ENCODE measurements at places on chromosomes 12 and 14.

GRCh38 chr12:117749431-117749830, 219.4 kb downstream of the KSR2 start:
- DNase-seq, result no peak

- no peak for DNase-seq
Observed at GRCh38 chr12:52054833-52055730, 3.8 kb downstream of the NR4A1 start.

DNA sequence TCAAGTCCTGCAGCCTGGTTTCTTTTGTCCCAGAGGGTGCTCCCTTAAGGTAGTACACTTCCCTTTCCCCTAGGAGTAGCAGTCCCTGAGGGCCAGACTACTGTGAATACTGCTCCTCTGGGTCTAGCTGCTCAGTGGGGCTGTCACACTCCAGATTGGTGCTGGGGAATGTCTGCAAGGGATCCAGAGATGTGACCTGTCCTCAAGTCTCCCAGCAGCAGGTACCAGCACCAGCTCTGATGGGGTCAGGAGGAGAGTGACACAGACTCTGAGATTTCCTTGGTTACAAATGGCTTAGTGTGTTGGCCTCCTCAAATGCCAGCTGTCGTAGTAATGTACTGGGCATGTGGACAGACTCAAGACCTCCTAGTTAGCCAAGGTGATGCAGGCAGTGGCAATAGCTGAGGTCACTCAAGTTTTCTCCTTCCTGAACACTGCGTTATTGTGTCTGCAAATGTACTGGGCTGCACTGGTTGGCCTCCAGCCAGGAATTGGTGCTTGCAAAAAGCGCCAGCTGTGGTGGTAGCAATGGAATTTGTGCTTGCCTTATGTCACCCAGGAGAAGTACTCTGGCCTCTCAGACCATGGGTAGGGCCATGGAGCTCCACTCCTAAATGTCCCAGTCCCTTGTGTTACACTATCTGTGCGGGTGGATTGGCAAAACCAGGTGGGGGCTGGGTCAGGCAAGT, 36.4 kb upstream of the AEBP2 start:
- no peak for DNase-seq

DNA sequence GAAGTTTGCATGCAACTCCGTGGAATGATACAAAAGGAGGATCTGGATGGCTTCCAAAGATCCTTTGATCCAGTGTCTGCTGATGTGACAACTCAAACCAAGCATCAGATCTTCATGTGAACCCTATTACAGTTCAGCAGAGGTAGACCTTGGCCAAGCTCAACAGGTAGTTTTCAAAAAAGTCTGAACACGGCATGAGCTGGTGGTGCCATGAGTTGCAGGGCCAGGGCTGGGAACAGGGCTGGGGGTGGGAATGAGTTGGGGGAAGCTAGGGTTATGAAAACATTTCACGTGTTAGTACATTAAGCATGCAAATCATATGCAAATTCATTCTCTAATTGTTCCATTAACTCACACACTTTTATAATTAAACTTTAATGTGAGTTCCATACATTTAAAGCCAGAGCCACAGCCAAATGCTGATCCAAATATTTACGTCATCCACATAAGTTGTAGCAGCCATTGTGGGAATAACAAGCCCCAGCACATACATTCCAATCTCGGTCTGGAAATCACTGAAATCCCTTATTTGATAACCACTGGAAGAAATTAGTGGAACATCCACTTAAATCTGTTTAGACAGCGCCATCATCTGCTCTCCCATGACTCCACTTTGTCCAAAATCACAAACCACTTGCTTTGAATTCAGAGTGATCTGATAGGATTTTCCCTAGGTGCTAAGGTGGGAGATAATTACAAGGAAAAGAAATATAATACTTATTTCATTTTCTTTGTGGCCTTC, 158.5 kb downstream of the APAF1 start:
- DNase-seq, result no peak

DNA sequence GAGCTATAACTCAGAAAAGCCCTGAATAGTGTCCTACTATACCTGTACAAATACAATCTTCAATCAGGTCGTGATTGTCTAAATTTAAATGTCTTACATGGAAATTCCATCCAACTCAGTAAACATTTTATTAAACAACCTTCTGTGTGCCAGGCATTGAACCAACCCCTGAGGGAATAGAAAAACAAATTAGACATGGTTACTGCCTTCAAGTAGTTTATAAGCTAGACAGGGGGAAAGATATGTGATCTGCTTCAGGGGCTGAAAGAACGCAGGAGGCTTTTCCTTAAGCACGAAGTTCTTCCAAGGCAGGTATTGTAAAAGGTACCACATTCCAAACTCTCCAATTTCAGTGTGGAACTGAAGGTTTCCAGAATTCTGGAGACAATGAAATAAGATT, 39.7 kb upstream of the STAB2 start:
- no peak for DNase-seq

GRCh38 chr12:126346087-126346486, 1280.9 kb downstream of the AACS start:
- no peak for DNase-seq

GRCh38 chr14:96056509-96057422, 17.6 kb downstream of the C14orf132 start:
- DNase-seq, result no peak

GRCh38 chr12:69161829-69162228, 77.5 kb upstream of the CPSF6 start:
- DNase-seq, result no peak

DNA sequence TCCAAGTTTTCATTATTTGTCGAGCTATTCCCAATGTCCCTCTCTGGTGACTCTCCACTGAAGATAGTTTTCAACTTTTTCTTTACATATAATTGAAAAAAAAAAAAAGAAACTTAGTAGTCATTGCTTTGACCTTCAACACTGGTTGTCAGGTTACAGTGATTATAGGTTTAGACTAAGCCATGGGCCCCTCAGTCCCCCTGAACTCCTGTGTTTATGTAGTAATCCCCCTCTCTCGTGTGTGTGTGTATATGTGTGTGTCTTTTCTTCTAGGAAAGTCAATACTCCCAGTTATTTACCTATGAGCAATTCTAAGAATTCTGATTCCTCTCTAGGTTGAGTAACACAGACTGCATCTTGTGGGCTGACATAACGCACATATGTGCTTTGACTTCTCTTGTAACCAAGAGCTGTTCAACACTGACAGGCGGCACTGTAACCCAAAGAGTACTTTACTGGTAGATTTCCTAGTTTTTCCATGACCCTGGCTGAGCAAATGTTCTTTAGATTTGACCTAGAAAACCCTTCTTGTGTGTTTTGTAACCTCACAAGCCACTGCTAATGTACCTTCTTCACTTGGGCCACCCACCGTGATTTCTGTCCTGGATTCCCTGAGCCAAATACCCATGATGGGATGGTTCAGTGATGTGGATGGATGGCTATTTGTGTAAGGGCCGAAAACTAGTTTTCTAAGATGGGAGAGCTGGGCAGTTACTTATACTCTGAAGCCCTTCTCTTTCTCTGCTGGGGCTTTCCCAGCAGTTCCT, 15.0 kb upstream of the MANSC4 start:
- no peak for DNase-seq

- DNase-seq, result no peak
Observed at GRCh38 chr12:94204499-94205247, 56.3 kb downstream of the PLXNC1 start.

DNA sequence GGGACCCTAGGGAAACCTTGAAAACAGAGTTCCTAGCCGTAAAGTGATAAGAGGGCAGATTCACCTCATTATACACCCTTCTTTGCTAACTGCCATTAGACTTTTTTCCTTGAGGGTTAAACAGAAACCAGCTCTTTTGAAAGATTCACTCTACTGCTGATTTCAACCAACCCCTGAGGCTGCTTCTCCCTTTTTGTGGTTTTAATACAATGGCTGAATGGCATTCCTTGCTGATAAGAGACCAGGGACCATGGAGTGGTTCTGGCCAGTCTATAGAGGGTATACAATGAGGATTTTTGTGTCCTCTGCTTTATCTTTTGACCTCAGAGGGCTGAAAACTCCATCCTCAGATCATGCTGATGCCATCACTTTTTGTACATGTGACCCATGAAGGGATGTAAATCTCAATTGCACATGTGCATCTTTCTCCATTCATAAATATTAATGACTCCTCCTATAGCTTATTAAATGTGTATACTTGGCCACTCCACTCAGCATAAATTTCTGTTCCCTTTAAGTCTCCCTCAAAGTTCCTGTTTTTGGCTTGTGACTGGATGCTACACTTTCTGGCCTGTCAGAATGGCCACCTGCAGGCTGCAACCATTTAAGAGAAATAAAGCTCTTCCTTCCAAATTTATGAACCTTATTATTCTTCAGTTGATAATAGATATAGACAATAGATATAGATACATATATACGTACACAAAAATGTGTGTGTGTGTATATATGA, 233.8 kb upstream of the SEL1L start:
- DNase-seq, result no peak

DNA sequence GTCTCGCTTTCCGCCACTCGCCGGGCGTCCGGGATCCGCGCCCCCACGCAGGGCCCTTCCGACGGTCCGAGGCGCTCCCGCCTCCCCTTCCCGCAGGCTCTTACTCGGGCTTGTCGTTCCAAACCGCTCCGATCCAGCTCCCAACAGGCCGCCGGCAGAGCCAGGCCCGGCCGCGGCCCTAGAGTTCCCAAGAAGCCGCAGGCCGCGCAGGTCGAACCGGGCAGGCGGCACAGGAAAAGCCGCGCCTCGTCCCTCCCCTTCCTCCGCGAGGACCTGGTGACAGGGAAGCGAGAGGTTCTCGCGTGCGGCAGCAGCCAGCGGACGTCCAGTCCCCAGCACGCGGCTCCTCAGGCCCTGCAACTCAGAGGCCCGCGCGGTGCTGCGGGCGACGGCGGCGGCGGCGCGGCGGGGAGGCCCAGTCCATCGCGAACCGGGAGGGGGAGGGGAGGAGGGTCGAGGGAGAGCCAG, 272 bp downstream of the HECTD1 start:
- DNase-seq, result peak; percentile 88

DNA sequence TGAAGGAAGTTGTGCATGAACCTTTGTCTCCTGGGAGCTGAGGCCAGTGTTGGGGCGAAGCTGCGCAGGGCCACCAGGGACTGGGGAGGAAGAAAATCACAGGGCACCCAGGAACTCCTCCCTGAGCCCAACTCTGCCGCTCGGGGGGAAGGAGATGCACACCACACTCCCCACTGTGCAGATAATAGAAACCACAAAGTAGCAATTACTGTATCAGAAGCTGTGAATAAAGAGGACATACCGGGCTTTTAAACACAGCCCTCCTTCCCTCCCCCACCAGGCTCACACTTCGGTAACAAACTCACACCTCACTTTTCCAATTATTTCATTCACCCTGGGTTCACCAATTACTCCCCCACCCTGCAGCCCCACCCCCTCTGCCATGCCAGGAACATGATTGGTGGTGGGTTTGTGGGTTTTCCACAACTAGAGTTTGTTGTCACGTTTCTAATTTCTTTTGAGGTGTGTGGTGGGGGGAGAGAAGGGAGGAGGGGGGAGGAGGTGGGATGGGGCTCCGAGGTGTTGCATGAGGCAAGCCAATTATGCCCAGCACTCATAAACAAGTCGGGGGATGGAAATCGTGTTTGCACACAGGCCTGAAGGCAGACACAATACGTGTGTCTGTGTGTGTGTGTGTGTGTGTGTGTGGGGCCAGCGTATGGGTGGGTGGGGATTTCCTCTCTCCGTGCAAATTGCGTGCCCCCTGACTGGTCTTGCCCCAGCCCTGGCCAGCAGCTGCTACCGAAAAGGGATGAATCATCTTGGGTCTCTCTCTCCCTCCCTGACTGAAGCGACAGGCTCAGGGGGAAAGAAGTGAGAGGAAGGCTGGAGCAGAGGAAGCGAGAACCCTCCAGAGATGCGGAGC, 103.3 kb downstream of the RBM19 start:
- no peak for DNase-seq

DNA sequence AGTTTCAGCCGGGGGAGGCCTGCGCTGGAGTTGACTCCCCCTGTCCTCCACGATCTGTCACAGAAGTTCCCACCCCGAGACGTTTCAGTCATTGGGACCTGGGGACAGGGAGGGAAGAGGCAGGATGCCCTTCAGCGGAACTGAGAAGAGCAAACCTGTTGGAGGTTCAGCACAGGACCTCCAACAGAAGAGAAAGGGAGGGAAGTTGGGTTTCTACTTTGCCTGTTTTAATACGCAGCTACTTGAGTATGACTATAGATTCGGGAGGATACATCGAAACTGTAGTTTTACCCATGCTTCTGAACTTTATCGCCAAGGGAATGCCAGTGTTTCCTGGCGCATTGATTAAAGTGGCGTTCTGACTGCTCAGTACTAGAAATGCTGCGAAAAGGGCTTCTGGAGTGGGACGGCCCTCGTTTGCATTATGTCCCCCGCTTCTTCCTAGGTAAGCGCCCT, 2.3 kb upstream of the DUSP6 start:
- no peak for DNase-seq

GRCh38 chr14:96564389-96564788, 62.2 kb downstream of the PAPOLA start:
- DNase-seq, result no peak

- no peak for DNase-seq
Observed at GRCh38 chr14:87940382-87940781, 52.6 kb downstream of the GALC start.

- no peak for DNase-seq
Observed at GRCh38 chr14:101726954-101727302, 34.6 kb upstream of the PPP2R5C start.

GRCh38 chr12:6613776-6614512, 6.8 kb upstream of the CHD4 start:
- DNase-seq, result peak; percentile 71

DNA sequence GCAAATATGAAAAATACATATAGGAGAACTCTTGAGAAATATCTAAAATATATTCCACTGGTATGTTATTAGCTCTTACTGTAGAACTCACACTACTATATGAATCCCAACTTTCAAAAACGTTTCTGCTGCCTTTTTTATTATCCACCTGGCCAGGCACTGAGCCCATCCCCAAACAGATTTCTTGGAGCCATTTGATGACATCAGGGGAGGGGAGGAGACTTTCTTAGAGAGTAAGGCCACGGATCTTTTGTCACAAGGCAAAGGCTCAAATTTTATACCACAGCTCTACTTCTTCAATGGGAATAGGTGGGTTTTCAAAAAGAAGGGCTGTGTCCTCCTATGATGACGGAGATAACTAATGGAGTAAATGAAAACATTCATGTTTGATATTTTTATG, 83.0 kb downstream of the SLC25A21 start:
- no peak for DNase-seq
